ENCODE measurements at places on chromosomes 6 and 20.

- no peak for DNase-seq
Measured at GRCh38 chr6:162069995-162070394, 657.6 kb downstream of the PRKN start.

DNA sequence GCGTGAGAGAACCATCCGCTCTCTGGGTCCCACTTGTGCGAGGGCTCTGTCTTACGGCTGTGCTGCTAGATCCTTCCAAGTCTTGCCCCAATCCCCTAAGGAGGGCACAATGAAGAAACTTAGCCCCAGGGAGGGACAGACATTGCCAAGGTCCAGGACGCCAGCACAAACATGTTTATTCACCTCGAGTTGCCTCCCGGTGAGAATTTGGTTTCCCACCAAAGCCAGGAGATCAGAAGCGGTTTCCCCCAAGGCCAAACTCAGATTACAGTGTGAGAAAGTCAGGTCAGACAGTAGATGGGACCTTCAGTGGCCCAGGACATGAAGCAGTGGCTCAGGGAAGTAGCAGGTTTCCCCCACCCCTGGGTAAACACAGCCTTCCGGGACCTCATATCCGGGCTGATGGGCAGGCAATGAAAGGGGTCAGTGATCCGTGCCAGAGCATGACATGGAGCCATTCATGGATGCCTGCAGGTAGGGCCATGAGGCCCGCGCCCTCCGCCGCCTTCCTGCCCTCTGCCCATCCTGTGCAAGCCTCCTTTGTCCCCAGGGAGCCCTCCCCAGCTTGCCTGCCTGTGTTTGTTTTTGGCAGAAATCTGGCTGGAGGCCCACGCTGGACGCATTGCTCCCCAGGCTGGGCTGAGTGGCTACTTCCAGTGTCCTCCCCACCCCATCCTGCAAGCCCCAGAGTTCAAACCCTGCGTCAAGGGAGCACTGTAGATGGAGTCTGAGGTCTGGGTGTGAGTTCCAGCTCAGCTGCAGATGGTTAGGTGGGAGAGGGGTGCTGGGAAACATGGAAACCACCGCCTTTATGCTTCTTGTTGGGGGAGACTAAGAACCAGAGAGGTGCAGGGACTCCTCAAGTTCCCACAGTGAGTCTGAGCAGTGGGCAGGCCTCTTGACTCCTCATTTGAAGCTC is 2.0 kb downstream of the BPIFB2 start:
- no peak for DNase-seq

GRCh38 chr6:153858529-153858928 is 180.5 kb upstream of the OPRM1 start:
- DNase-seq = no peak

- DNase-seq = peak; percentile 58
Measured at GRCh38 chr6:32844839-32845383, 1.1 kb upstream of the PSMB8 start.

DNA sequence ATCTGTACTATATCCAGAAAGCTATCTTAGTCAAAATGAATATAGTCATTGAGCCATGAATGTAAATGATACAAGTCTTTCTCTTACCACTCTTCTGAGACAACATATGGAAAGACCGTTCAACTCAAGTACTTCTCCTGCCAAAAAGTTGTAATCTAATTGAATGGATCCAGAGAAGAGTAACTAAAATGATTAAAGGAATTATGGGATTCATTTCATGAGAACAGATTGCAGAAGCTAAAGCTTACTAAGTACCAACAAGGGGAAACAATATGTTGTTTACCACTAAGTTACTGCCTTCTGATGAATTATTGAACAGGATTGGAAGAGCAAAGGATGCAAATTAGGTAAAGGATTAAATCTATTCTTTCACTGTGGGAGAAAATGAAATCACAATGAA is 2.0 kb upstream of the LGSN start:
- DNase-seq = no peak

DNA sequence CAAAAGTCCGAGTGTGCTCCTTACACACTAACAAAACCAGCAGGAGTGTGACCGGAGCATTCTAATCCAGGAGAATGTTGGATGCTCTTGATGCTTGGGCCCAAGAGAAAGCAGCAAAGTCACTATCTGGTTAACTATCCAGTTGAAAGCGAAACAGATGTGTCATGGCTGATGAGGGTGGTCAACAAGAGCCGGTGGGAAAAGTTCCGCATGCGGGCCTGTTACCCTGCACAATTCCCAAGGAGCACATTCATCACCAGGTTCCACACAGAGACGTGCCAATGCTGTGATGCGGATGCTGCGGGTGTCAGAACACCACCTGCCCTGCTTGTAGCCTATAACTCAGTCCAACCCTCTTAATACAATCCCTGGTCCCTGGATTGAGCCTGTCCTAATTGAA is 38.7 kb downstream of the IL20RA start:
- no peak for DNase-seq

- DNase-seq = no peak
Measured at GRCh38 chr6:50902260-50902659, 83.6 kb downstream of the TFAP2B start.

Measured in NAMALWA (cell line).